ENCODE measurements at places on chromosomes 4 and X. TPM values are rescaled to one million over a fixed set of nuclear protein-coding genes. Genes with fewer than 3 reads are reported as not detected.

DNA sequence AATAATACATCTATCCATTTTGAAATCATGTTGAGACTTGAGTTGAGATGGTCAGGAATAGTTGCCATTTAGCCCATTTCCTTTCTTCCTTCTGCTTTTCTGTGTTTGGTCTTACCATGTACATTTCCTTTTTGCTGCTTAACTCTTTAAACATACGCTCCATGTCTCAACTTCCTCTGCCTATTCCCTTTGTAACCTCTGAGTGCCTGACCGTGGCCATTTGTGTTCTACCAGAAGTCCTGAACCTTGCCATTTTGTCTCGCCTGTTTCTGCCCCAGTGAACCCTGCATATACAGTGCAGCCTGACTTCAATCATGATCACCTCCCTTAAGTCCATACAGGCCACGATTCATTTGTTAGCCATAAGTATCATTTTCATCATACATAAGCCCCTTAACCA lies 169.0 kb downstream of the RAPGEF2 start:
- DNase-seq = no peak
- no peaks in the 10 kb centered on the region for H3K36me3 ChIP-seq
- H3K27me3 ChIP-seq = no peaks in the 10 kb centered on the region
- peak overlapping the region; percentile 30 for H3K27ac ChIP-seq
- no peak overlapping the region for H3K4me3 ChIP-seq
- peaks cover 97% of the 10 kb centered on the region for H3K4me1 ChIP-seq

GRCh38 chr4:147753047-147753446 lies 21.2 kb downstream of the ARHGAP10 start:
- no peak overlapping the region for H3K4me3 ChIP-seq
- H3K27me3 ChIP-seq = no peaks in the 10 kb centered on the region
- DNase-seq = no peak

DNA sequence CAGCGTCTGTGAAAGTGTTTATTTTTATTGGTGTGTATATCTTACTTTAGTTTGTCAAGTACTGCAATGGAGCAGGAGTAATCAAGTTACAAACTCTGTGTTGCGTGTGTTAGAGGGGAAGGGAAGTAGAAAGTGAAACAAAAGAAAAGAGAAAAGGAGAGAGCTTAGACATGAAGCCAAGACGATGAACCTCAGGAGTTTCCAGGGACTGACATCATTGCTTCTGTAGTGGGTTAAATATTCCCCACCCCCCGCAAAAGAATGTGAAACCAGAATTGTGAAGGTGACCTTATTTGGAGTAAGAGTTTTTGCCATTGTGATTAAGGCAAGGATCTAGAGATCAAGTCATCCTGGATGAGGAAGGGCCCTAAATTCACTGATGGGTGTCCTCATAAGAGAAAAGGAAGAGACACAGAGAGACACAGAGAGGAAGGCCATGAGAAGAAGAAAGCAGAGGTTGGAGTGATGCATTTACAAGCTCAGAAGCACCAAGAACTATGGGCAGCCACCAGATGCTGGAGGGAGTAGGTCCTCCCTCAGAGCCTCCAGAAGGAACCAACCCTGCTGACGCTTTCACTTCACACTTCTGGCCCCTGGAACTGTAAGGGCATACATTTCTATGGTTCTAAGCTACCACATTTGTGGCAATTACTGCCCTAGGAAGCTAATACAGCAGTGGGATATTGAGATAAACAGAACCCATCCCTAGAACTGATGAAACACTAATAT lies 173.6 kb upstream of the SFRP2 start:
- H3K27ac ChIP-seq = no peak overlapping the region
- no peaks in the 10 kb centered on the region for H3K36me3 ChIP-seq
- no peak overlapping the region for H3K4me3 ChIP-seq
- no peaks in the 10 kb centered on the region for H3K27me3 ChIP-seq
- DNase-seq = no peak

DNA sequence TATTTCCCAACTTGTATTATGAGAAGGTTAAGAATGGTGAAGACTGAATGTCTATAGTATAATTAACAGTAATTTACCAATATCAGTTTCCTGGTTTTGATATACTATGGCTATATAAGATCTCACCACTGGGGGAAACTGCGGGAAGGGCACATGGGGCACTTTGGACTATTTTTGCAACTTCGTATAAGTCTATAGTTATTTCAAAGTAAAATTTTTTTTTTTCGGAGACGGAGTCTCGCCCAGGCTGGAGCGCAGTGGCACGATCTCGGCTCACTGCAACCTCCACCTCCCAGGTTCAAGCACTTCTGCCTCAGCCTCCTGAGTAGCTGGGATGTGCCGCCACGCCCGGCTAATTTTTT lies 46.1 kb downstream of the CXorf58 start:
- no peak for DNase-seq
- no peak overlapping the region for H3K27ac ChIP-seq
- H3K4me3 ChIP-seq = no peak overlapping the region

DNA sequence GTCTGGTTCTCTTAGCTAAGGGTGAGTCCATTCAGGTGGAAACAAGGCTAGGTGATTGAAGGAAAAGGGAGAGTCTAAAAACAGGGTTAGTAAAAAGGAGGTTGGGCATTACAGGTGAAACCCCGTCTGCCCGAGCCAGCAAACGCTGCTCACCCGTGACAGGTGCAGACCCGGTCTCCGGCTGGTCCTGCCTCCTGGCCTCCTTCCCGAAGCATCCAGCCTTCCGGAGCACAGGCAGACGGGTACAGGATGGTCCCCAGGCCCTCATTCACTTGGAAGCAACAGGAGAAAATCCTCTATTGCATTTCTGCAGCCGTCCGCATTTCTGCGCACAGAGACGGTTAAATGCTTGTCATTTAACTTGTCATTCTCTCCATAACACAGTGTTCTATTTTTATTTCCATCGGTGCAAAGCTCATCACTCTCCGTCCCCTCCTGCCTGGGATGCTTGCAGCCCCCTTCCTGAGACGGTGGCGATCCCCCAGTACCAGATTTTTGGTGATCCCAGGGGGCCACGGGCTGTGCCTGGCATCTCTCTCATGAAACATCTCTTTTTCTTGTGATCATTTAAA lies 90.8 kb upstream of the PPP2R3B start:
- no peak overlapping the region for H3K4me3 ChIP-seq
- H3K27ac ChIP-seq = no peak overlapping the region
- DNase-seq = no peak
- no peaks in the 10 kb centered on the region for H3K36me3 ChIP-seq
- H3K4me1 ChIP-seq = no peaks in the 10 kb centered on the region

DNA sequence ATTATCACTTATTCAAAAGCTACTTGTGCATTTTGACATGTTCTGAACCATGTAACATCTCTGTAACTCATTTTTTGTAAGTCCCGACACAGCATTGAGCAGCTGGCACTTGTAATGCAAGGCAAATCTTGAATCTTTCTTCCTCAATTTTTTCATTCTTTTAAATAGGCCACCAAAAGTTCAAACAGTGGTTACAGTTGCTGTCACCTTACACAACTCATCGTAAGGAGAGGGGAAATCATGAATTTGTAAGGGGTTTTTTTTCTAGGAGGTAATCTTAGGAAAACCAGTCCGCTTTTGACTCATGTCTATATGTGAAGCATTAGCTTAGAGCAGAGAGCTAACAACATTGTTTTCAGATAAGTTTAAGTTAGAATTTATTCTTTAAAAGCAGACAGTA lies 124.5 kb downstream of the PDLIM5 start:
- H3K4me3 ChIP-seq = no peak overlapping the region
- H3K4me1 ChIP-seq = peaks cover 89% of the 10 kb centered on the region
- H3K27ac ChIP-seq = peak overlapping the region; percentile 52
- H3K27me3 ChIP-seq = no peaks in the 10 kb centered on the region
- no peak for DNase-seq
- H3K36me3 ChIP-seq = peaks cover 4% of the 10 kb centered on the region

VCX3B gene
- not detected for total RNA-seq

FAAH2 gene
- 0.23 TPM for total RNA-seq
